T1000 (cell line): ENCODE measurements at places on chromosomes 3 and 15.

DNA sequence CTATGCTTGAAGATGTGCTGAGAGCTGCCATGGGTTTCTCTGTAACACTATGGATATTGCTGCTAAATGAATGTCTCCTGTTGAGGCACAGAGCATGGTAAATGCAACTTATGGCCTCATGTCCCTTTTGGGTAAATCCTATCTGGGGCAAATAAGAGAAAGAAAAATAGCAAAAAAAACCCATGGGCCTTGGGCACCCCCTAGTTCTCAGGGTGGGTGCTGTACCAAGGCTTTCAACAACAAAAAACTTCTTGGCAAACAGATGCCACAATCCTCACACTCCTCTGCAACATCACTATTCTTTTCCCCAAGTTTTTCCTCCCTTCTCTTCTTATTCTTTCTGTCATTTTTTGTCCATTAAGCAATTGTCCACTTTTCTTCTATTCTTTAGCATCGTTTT, 340.1 kb upstream of the ROBO2 start:
- DNase-seq = no peak

- no peak for DNase-seq
Measured at GRCh38 chr15:62413786-62414185, 248.7 kb upstream of the C2CD4B start.

GRCh38 chr3:142356818-142357217, 91.0 kb downstream of the XRN1 start:
- DNase-seq = no peak

DNA sequence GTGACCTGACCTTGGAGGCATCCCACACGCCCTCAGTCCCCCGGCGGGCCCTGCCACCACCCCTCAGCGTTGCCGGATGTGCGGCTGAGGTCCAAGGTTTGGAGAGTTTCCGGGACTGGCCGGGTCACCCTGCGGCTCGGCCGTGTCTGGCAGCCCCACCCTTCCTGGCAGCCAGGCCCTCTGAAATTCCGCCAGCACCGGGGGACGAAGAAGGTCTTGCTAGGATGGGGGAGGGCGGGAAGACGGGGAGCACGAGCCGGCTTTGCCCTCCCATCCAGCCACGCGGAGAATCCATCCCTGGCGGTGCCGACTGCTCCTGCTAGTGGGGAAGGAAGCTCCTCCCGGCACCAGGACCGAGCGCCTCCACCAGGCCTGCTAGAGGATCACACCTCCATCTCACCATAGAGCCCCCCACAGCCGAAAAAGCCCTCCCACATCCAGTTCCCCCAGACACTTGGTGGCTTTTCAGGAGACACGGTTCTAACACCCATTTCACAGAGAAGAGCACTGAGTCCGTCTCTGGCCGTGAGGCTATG, 81.5 kb downstream of the CPN2 start:
- DNase-seq = no peak

DNA sequence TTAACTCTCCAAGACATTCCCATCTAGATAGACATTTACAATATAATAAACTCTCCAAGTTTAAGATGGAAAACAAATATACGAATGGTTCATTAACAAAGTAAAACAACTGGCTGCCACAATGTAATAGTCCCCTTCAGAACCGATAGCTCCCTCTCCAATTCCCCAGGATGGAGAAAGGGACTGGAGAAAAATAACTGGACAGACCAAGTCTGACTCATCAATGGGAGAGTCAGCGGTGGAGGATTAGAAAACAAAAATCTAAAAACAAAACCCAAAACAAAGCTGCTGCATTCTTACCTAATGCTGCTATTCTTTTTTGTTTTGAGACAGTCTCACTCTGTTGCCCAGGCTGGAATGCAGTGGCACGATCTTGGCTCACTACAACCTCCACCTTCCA, 468.1 kb downstream of the SHQ1 start:
- no peak for DNase-seq

GRCh38 chr3:185852635-185853034, 27.8 kb upstream of the IGF2BP2 start:
- DNase-seq = no peak

DNA sequence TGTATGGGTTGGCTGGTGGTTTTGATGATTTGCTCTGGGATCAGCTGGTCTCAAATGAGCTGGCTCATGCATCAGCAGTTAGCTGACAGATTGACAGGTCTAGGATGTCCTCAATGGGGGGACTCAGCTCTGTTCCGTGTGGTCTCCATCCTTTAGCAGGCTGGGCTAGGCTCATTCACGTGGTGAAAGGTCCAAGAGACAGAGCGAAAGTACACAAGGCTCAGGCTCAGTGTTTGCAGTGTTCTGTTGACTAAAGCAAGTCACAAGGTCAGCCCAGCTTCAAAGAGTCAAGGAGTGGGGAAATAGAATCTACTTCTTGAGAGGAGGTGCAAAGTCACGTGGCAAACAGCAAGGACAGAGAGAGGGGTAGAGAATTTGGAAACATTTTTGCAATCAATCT, 126.5 kb upstream of the CMC1 start:
- no peak for DNase-seq

DNA sequence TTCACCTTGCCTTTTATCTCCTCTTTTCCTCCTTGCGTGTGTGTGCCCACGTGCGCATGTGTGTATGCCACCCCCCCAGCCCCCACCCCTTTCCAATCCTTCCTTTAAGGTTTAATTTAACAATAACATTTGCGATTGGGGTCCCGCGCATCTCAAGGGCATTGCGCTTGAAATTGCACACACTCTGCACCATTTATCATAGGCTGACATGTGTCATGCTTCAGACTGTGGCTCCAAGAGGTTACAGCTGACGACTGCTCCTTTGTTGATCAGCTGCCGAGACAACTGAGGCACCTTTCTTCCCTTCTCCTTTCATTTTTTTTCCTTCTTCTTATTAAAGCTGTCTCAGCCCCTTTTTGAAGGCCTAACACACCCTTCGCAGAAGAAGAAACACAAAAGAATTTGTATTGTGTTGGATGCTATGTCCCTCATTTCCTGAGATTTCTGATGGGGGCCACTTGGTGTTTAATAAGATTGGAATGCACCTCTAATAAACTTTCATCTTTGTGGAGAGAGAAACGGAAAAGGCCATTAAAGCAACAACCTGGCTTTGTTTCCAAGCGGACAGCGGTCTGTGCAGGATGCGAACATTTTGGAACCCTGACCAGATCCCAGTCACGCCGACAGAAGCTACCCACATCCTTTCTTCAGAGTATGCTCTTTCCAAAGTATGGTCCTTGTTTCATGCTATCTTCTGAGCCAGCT, 470.1 kb downstream of the MCTP2 start:
- DNase-seq = no peak

DNA sequence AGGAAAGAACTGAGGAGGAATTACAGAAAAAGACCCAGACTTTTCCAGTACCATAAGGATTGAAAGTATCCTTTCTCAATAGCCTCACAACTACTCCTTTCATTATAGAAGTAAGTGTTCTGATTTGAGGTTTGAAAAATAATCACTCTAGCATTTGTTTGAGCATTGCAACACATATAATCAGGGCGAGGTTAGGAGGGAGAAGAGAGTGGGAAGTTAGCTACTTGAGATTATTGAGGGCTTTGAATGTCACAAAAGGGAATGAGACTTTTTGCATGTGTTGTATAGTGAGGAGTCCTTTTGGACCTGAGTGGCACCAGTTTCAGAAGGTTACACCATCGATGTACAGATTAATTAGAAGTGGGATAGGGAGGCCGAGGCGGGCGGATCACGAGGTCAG, 65.2 kb upstream of the TNIK start:
- no peak for DNase-seq

DNA sequence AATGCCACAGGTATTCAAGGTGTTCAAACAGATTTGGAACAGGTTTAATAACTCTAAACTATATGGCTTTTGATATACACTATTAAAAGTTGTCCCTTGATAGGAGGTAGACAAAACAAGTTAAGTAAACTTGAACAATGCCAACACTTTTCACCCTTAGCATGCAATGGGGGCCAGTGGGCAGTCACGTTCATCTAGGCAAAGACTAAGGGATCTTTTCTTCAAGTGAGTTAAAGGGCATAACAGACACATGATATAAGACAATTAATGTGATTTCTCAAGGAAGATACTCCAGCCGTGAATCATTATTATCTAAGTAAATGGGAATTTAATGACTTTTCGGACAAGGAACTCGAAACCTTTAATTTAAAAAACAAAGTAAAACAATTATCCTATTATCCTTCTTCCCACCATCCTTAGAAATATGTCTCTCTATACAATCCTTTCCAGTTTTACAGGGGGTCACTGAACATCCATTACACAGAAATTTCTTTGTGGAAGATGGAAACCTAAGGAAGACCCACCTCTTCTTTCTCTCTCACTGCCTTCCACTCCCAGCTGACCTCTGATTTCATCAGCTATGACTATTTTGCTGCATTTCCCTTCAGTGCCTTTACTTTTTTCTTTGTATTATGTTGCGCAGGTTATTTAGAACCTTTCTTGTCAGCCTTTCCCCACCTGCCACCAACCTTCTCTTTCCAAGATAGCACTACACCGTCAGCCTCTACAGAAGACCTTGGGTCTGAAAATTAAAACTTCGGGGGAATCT, 1.5 kb downstream of the CLDN1 start:
- DNase-seq = no peak

DNA sequence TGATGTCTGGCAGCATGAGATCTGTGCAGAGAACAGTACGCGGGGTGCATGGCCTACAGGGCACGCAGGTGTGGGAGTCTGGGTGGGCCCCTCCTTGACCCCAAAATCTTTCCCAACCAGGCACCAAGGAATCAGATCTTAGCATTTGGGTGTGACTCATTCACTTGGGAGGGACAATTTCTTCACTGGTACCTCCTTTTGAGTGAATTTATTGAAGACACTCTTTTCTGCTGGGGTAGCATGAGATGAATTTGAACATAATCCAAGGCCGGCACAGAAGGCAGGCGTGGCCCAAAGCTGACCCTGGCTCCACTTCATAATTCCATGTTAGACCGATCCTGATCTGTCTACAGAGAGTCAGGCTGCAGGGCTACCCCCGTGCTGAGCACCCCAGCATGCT, 30.6 kb upstream of the CDV3 start:
- DNase-seq = no peak

DNA sequence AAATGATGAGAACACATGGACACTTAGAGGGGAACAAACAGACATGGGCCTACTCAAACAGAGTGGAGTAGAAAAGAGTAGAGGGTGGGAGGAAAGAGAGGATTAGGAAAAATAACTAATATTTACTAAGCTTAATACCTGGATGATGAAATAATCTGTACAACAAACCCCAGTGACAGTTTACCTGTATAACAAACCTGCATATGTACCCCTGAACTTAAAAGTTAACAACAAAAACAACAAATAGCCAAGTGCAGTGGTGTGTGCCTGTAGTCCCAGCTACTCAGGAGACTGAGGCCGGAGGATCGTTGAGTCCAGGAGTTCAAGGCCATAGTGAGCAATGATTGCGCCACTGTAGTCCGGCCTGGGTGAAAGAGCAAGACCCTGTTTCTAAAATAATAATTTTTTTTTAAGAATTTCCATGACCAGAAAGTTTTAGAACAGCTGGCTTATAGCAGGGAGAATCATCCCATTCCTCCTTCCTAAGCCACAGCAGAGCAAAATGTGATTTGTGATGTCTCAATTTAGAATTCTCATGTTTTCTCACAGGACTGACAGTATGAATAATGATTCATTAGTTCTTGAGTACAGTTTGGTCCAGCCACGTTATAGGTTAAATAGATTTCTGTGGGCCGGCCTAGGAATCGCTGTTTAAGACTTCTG, 150.0 kb downstream of the ZNF609 start:
- no peak for DNase-seq

GRCh38 chr3:40120806-40121205, 188.7 kb upstream of the EIF1B start:
- DNase-seq = no peak

- DNase-seq = no peak
Measured at GRCh38 chr3:124401843-124402242, 328.4 kb upstream of the UMPS start.

- no peak for DNase-seq
Measured at GRCh38 chr3:61914276-61914675, 352.9 kb downstream of the PTPRG start.

DNA sequence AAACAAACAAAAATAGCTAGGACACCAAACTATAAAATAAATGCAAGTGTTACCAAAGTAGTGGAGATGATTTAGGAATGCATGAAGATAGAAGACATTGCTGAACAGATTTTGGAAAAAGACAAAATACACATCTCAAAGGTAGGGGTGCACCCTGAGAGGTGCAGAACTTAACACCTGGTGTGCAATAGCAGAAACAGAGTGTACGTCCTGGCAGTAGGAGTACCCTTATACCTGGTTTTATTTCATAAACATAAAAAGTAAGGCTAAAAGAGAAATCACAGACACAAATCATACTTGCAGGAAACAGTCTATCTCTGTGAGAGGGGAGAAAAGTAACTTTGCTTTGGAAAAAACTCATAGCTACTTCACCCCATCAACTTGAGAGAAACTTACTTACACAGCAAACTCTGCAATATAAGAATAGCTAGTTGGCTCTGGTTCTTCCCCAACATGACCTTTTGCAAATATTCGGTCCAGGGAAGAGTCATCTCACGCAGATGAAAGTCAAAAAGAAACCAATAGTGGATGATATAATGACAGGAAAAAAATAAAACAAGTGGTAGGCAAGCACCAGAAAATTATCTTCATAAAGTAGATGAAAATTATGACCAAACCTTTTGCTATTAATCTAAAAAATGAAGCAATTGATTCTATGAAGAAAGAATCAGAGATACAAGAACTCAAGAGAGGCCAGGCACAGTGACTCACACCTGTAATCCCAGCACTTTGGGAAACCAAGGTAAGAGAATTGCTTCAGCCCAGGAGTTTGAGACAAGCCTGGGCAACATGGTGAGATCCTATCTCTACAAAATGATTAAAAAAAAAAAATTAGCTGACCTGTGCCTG, 108.9 kb upstream of the BNIP2 start:
- DNase-seq = no peak

- no peak for DNase-seq
Measured at GRCh38 chr3:1375145-1375544, 282.3 kb downstream of the CNTN6 start.

GRCh38 chr3:187802928-187803259, 57.6 kb upstream of the BCL6 start:
- no peak for DNase-seq

DNA sequence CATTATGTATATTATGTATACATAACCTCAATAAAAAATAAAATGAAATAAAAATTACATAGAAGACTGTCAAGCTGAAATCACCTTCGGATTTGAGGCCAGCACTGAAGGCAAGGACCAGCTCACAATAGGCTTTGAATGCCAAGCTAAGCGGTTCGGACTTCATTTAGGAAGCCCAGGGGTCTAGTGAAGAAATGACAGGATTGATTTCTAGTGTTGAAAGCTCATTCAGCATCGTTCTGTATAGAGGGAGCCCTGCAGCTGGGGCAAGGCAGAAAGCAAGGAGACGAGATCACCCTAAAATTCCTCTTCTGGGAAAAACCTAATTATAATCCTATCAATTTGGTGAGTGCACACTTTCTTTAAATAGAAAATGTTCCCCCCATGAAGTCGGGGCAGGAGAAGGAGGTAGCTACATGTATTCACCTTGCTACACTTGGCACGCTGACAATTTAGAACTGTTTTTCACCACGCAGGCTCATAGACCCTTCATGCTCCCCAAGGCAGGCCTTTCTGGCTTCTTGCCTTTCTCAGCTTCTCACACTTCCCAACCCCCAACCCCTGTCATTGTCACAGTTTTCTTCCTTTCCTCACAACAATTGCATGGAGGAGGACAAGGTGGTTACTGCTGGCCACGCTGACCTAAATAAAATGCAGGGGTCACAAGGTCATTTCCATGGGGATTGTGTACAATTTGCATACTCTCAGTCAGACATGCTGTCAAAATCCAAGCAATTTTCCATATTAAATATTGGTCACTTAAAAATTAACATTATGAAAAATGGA, 44.4 kb upstream of the SSR3 start:
- no peak for DNase-seq
